Right renal cortex interstitium (tissue), 3 donors: ENCODE measurements at places on chromosomes 13 and 19. TPM values are rescaled to one million over a fixed set of nuclear protein-coding genes. Genes with fewer than 3 reads are reported as not detected.

DNA sequence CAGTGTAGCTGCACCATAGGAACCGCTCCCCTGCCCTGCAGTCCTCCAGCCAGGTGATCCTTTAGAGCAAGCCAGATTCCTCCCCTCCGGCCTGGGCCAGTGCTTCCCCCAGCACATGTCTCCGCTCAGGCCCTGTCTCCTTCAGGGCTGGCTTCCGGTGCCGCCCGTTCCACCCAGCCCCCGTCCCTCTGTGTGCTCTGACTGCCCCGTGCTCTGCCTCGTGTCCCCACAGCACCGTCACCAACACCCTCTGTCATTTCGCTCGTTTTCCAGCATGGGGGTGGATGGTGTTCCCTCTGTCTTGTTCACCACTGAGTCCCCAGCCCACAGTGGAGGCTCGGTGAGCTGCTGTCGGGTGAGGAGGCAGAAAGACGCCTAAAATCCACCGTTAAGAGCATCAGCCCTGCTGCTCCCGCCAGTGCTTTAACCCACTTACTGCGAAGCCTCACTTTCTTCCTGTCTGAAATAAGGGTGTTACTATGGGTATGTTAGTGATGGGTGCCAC lies 54.5 kb downstream of the TSSK6 start:
- DNase-seq: no peak

GRCh38 chr13:24060993-24061392 lies 99.5 kb upstream of the SPATA13 start:
- DNase-seq: no peak

- DNase-seq: no peak
Measured at GRCh38 chr13:32905864-32906180, 110.4 kb upstream of the KL start.

- no peak for DNase-seq
Measured at GRCh38 chr13:51728275-51728673, 75.7 kb downstream of the DHRS12 start.

DNA sequence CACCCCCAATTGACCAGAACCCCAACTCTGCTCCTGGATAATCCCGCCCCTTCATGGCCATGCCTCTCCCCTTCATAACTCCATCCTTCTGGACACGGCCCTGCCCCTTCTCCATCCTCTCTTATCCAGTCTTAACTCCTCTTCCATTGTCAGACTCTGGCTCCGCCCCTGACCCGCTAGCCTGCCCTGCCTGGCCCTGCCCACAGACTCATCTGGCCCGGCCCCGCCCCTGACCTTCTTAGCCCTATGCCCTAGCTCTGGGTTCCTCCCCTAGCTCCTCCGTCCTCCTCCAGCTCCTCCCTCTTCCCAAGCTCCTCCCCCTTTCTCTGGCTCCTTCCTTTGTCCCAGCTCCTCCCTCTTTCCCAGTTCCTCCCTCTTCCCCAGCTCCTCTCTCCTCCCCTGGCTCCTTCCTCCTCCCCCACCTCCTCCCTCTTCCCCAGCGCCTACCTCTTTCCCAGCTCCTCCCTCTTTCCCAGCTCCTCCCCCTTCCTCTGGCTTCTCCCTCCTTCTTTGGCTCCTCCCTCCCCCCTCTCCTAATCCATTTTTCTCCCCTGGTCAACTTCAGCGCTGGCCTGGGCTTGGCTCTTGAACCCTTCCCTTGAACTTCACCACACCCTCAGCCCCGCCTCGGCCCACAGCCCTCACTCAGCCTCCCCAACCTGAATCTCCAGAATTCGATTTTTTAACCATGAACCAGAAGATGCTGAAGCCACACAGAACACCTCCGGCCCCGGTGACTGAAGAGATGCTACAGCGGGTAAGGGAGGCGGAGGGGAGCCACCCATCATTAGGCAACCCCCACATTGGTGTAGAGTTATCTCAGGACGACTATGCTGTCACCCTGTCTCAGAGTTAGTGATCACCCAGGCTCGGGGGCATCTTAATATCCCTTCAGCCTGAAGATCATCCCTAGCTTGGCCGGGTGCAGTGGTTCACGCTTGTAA lies 9.2 kb upstream of the ZNF358 start:
- no peak for DNase-seq

- no peak for DNase-seq
Measured at GRCh38 chr13:111156421-111156820, 41.3 kb downstream of the ARHGEF7 start.

DNA sequence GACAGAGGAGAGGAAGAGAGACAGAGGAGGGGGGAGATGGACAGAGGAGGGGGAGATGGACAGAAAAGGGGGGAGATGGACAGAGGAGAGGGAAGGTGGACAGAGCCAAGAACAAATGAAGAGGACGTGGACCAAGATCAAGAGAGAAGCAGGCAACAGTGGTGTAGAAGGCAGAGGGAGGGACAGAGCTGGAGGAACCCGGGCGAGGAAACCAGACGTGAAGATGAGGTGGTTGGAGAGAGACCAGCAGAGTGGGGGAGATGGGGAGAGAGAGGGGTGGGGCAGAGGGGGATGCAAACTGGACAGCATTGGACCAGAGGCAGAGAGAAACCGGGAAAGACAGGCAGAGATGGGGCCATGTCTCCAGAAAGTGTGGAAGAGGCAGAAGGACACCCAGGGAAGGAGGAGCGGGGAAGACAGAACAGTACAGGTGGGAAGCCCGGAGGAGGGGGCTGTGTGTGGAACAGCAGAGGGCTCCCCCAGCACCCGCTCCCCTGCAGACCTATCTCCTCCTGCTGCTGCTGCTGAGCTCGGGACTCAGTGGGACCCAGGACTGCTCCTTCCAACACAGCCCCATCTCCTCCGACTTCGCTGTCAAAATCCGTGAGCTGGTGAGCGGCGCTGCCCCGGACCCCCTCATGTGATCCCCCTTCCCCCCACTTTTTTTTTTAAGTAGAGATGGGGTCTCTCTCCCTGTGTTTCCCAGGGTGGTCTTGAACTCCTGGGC lies 1.3 kb downstream of the FLT3LG start:
- DNase-seq: no peak

DNA sequence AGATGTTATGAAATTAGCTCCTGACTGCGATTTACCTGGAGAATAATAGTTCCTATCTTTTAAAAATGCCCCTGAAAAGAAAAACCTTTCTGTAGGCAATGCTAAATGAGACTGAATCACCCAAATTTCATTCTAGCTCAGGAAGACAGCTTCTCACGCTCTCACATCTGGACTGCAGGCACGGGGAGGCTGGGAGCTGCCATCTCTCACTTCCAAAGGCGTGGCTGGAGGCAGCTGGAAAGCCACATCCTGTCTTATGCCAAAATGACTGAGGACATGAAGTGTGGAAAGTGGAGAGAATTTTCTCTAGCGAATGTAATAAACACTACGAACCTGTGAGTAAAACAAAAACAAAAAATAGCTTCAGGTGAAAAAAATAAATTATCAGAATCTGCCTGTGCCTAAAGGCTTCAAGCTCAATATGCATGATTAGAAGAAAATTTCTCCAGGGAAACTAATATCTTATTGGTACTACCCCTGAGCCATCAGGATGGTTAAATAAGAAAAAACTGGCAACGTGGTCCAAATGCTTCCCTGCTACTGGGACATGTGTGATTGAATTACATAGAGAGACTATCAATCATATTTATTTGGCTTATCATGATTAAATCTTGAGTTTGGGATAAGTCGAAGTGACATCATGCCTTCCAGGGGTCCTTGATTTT lies 58.1 kb upstream of the UBL3 start:
- DNase-seq: no peak

DNA sequence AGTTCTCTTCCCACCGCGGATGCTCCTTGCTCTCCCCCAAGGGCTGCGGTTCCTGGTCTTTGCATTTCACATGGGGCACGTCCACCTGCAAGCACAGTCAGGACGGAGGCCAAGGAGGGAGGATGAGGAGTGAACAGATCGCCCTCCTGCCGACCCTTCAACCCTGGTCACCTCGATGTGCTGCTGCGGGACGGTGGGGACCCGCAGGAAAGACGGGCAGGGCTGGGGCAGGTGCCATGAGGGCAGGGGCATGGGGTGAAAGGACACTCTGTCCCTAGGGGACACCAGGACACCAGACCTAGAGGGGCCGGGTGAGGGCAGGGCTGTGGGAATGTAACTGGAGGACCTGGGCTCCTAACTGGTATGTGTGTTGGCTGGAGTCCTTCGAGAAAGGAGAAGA lies 840 bp downstream of the SYCE2 start:
- DNase-seq: no peak

Gene SPACA4
- polyA plus RNA-seq: not detected

Gene ZNF628
- polyA plus RNA-seq: 3.0 TPM

Gene CEACAM7
- polyA plus RNA-seq: not detected

Gene LYL1
- 3.2 TPM for polyA plus RNA-seq

Gene TJP3
- polyA plus RNA-seq: 6.5 TPM

Gene SKA3
- polyA plus RNA-seq: 13.0 TPM

Gene RASGRP4
- 0.60 TPM for polyA plus RNA-seq
